ENCODE measurements at places on chromosomes 16 and 17. TPM values are rescaled to one million over a fixed set of nuclear protein-coding genes. Genes with fewer than 3 reads are reported as not detected.

C1QTNF1 gene
- 4.0 TPM for total RNA-seq

CHP2 gene
- not detected for total RNA-seq

VASN gene
- 6.3 TPM for total RNA-seq

RNF213 gene
- total RNA-seq = 44.5 TPM

PRSS53 gene
- total RNA-seq = 11.6 TPM

KRT25 gene
- total RNA-seq = not detected

CD300LF gene
- not detected for total RNA-seq
